B cell (primary cell): ENCODE measurements at places on chromosomes 5 and 9. TPM values are rescaled to one million over a fixed set of nuclear protein-coding genes. Genes with fewer than 3 reads are reported as not detected.

DNA sequence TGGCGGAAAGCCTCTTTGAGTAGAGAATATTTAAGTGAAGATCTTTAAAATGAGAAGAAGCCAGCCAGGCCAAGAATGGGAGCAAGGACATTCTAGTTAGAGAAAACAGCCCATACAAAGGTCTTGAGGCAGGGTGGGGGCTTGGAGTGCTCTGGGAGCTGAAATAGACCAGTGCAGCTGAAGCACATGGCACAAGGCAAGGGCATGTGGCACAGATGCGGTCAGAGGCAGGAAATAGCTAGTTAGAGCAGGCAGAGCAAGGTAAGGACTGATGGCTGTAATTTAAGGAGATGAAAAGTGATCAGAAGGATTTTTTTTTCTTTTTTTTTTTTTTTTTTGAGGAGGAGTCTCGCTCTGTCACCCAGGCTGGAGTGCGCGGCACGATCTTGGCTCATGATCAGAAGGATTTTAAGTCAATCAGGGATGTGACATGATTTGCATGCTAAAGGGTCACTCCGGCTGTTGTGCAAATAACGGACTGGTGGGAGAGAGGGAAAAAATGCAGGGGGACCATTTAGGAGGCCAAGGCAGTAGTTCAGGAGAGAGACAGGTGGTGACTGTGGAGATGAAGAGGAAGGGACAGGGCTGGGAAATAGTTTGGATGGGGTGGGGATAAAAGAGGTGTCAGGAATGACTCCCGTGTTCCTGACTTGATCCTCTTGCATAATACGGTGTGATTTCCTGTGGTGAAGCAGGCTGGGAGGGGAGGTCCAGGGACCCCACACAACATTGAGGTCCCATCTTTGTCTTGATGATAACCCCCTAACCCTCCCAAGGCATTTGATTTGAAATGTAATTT is 207.6 kb downstream of the HSPA4 start:
- DNase-seq, result no peak
- no peak overlapping the region for H3K27ac ChIP-seq
- no peaks in the 10 kb centered on the region for H3K36me3 ChIP-seq
- H3K4me1 ChIP-seq, result no peaks in the 10 kb centered on the region
- H3K27me3 ChIP-seq, result no peaks in the 10 kb centered on the region

- DNase-seq, result no peak
- H3K4me1 ChIP-seq, result no peaks in the 10 kb centered on the region
- H3K27ac ChIP-seq, result no peak overlapping the region
- H3K27me3 ChIP-seq, result no peaks in the 10 kb centered on the region
Measured at GRCh38 chr5:158382473-158382872, 523.5 kb upstream of the CLINT1 start.

DNA sequence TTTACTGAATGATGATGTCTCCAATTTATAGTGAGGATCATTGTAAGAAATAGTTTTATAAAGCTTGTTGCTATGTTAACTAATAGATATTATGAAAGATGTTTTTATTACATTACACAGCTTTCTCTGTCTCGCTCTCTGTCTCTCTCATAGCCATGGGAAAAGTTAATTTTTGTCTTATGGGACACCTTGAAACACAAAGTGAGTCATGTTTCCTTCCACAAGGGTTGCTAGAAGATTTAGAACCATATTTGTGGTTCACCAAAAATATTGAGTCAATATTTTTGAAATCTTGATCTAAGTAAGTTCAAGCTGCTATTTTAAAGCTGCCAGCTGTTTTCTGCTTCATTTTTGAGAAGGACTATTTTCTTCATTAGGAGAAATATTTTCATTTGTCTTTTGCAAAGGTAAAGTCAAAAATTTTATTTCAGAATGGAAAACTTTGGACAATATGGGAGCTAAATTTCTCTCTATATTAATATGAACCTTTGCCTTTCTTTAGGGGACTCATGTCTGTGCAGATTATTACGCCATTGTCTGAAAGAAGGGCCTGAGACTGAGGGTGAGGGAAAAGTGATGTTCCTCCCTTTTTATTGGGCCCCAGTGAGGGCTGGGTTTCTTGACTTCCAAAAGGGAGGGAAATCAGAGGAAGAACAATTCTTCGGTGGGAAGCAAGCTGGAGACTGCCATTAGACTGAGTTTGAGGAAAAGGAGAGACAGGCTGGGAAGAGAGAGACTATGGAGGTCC is 87.9 kb upstream of the SLC24A2 start:
- no peaks in the 10 kb centered on the region for H3K36me3 ChIP-seq
- H3K27ac ChIP-seq, result no peak overlapping the region
- H3K27me3 ChIP-seq, result no peaks in the 10 kb centered on the region
- no peak overlapping the region for H3K4me3 ChIP-seq

- H3K27me3 ChIP-seq, result no peaks in the 10 kb centered on the region
- no peak overlapping the region for H3K27ac ChIP-seq
- H3K4me3 ChIP-seq, result no peak overlapping the region
- H3K4me1 ChIP-seq, result no peaks in the 10 kb centered on the region
Measured at GRCh38 chr9:5909976-5910375, 19.3 kb downstream of the MLANA start.

The PCDHGB2 gene
- 3.3 and 3.9 TPM in 2 replicates for total RNA-seq

The SPATA31D4 gene
- not detected in 2 replicates for total RNA-seq
